ENCODE measurements at places on chromosomes 12 and 14.

DNA sequence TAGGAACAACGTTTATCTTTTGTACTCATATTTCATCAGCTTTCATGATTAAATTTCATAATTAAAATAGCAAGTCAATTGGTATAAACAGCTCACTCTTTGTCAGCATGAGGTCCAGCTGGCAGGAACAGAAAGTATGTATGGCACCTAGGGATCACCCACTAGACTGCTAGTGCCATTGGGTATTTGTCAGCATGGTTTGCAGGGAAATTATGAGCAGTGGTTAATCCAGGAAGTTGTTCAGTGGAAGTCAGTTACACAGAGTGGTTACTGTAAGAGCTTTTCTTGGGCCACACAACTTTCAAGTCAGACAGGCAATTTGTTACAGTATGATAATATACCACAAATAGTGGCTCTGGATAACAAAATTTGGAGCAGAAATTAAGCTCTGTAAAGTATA, 340.3 kb upstream of the RGS6 start:
- no peak for DNase-seq

DNA sequence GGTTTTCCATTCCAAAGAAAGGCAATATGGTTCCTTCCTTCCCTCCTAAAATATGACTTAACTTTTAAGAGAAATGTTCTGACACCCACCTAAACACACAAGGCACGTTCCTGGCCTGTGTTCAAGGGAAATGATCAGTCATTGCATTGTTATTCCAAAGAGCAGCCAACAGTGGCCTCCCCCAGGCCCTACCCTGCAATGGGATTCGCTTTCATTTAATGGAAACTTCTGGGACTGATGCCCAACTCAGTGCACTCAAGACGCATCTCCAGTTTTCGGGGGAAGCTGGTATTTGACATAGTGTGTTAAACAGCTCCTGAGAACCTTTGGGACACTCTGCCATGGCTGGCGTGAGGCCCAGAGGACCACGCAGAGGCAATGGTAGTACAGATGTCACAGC, 65.9 kb downstream of the DDX51 start:
- no peak for DNase-seq

DNA sequence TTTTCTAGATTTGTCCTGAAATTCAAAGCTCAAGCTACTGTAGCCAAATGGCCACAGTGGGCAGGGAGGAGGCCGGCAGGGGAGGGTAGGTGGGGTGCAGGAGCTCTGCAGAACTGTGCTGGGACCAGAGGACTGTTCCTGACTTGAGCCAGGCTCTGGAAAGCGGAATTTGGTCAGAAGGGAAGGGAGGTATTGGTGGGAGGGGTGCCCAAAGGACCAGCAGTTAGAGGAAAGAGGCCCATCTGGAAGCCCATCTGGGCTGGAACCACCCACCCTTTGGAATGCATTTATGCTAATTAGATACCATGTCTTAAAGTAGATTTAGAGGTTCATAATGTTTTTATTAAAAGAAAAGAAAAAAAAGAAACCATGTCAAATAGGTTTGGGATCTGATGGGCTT, 24.5 kb upstream of the JPH4 start:
- no peak for DNase-seq

GRCh38 chr12:57033431-57033830, 16.5 kb downstream of the MYO1A start:
- no peak for DNase-seq

- no peak for DNase-seq
These were observed 646.2 kb downstream of the VRK1 start for GRCh38 chr14:97443412-97443811.

GRCh38 chr12:79186506-79186905, 321.9 kb downstream of the SYT1 start:
- no peak for DNase-seq

- DNase-seq: no peak
These were observed 97.3 kb upstream of the FZD10 start for GRCh38 chr12:130064999-130065398.

DNA sequence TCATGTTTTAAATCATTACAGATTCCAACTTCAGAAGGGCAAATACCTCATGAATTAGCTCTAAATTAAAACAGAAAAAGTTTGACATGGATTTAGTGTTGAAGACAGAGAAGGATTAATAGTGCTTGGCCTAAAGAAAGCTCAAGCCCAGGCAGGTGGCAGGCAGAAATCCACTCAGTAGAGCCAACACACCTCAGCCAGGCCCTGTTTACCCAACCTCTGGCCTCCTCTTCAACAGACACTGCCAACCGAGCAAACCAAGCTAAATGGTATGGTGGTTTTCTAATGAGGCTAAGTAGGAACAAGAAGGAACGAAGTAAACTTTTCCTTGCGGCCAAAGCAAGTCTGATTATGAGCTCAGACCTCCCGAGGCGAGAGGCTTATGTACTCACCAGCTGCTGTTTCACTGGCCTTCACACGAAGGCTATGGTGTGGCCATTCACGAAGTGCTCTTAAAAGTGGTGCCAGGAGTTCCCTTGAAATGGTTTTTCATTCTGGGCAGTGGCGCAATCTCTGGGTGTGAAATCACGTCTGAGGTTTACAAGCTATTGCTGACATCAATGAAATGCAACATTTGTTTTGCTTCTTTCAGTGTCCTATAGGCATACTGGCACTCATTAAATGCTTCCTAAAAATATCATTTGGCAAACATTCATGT, 124.1 kb upstream of the LGR5 start:
- no peak for DNase-seq

- peak; percentile 79 for DNase-seq
These were observed 104.7 kb downstream of the RFLNA start for GRCh38 chr12:124399622-124400021.

GRCh38 chr14:21102521-21103410, 1.9 kb downstream of the TMEM253 start:
- DNase-seq: no peak

DNA sequence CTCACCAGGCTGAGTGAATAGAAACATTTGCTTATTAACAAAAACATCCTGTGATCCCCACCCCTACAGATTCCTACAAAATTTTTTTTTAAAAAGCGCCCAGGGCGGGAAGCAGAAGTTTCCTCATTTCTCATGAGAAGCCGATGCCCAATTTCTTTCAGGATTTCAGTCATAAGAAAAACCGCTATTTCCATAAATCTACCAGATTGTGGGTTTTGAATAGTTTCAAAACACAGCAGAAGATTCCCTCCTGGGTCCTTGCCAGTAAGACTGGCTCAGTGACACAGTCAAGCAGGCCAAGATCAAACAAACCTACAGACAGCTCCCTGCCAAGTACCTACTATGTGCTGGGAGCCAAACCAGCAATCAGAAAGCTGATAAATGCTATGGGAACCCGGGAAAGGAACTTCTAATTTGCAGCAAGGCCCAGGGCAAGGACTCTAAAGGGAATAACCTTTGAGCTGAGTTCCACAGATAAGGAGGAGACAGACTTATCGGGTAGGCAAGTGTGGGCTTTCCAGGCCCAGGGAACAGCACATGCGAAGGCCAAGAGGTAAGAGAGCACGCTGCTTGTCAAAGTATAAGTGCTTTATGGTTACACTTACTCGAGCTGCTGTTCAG, 68.7 kb downstream of the CCDC88C start:
- no peak for DNase-seq

GRCh38 chr12:32115404-32116104, 8.9 kb downstream of the BICD1 start:
- peak; percentile 77 for DNase-seq

- DNase-seq: no peak
These were observed 3.2 kb downstream of the STAB2 start for GRCh38 chr12:103590271-103590670.

DNA sequence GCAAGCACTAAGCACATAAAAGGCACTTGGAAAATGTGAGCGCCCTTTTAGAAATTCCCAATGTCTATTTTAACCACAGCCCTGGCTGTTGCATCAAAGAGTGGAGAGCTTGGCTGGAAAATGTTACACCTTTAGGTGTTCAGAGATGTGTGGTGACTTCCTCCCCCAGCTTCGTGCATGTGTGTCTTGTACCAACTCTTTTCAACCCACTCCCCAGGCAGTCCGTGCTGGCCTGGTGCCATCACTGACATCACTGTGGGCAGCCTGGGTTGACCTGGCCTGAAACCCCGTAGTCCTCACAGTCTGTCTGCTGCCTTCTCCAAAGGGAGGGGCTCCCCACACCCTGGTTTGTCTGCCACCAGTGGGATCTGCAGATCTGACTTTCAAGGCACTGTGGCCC, 101.8 kb downstream of the SCARB1 start:
- DNase-seq: no peak
